A549 (cell line): ENCODE measurements at places on chromosomes 1 and 21.

- no peak for DNase-seq
These were observed at the start of gene CFAP141 for GRCh38 chr1:154206196-154206595. Gene CFAP141, minus strand, starts transcription at chr1:154206333. Its CDS starts 26 bp downstream, at chr1:154206307.

- no peak for DNase-seq
These were observed 1169.2 kb upstream of the B3GALT2 start for GRCh38 chr1:194355488-194356106.

GRCh38 chr1:119141020-119141424 is 569 bp upstream of the WARS2 start:
- no peak for DNase-seq

DNA sequence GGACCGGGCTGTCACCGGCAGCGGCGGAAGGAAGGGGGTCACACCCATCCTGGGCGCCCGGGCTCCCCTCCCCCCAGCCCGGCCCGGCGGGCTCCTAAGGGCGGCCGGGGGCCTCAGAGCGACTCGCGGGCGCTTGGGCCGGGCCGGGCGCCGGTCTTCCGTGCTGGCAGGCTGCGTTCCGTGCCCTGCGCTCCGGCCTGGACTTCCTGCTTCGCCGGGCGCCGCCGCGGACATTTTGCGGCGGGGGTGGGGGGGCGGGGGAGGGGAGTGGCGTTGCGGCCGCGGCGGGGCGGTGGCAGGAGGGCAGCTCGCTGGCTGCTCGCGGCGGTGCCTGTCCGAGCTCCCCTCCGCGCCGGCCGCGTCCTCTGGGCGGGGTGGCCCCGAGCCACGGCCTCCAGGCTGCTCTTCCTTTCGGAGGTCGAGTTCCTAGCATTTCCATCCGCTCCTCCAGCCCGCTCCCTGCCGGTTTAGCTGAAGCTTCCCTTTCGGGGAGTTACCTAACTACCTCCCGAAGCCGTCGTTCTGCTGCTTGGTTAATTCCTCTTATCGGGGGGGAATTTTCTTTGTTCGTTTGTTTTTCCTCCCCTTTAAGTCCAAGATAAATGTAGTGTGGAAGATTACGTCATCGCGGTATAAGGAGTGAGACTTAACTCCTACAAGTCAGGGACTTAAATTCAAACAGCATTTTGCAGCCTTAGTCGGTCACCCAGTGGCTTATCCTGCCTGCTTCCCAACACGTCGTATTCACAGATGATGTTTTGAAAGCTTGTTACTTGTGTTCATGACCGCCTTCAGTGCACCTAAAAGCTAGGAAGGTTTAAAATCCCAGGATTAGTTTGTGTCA is 730 bp downstream of the CDC42 start:
- no peak for DNase-seq

GRCh38 chr1:32341971-32342370 is 5.9 kb upstream of the MARCKSL1 start:
- no peak for DNase-seq

DNA sequence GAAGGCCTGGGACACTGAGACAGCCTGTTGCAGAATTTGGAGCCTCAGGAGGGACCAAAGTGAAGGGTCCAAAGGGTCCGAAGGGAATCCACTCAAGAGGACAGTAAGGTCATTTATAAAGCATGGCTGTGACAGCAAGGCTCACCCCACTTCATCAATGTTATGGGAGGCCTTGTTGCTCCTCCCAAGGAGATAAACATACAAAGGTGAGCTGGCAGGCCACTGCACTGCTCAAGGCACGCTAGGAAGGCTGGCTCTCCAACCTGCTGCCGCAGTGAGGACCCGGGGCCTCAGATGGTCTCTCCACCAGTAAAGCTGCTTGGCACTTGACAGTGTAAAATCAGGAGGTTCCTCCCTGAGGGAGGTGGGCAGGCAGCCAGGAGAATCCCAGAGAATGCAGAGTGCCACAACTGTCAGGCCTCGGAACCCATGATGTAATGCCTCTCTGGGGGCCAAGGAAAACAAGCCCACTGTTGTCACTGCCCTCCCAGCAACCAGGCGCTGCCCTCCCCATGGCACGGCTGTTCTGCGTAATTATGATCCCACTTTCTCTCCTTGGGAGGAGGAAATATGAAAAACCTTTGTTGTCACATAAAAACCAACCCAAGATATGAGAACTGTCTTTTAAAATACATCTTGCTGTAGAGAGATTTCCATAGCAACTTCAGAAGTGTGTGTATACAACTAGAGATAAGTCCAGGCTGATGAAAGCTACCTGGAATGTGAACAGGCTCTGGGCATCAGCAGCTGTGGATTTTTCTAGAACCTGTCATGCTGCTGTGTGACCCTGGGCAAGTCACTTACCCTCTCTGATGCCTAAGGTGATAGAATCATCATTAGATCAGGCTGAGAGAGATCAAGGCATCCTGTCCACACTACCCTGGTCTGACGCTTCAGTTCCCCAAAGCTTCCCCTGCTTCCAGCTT is 102.5 kb downstream of the KCNN3 start:
- DNase-seq = no peak

GRCh38 chr1:168917309-168917708 is 188.3 kb upstream of the DPT start:
- no peak for DNase-seq

- DNase-seq = peak; percentile 16
These were observed 436.7 kb upstream of the TMPRSS15 start for GRCh38 chr21:18840239-18840638.

DNA sequence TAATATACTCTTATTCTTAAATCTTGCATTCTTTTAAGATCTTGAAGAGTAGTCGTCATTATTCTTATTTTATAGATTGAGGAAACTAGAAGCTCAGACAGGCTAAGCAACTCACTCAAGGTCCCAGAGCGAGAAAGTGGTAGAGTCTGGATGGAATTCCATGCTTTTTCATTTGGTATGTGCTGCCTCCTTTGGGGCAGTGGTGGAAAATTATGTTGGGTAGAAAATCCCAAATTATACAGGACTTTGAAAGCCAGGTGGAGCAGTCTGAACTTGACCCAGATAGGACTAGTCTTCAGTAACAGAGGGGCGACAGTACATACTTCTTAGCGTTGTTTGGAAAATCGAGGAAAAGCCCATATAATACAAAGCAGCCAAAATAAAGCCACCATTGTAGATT is 205.6 kb downstream of the ATG4C start:
- DNase-seq = no peak

DNA sequence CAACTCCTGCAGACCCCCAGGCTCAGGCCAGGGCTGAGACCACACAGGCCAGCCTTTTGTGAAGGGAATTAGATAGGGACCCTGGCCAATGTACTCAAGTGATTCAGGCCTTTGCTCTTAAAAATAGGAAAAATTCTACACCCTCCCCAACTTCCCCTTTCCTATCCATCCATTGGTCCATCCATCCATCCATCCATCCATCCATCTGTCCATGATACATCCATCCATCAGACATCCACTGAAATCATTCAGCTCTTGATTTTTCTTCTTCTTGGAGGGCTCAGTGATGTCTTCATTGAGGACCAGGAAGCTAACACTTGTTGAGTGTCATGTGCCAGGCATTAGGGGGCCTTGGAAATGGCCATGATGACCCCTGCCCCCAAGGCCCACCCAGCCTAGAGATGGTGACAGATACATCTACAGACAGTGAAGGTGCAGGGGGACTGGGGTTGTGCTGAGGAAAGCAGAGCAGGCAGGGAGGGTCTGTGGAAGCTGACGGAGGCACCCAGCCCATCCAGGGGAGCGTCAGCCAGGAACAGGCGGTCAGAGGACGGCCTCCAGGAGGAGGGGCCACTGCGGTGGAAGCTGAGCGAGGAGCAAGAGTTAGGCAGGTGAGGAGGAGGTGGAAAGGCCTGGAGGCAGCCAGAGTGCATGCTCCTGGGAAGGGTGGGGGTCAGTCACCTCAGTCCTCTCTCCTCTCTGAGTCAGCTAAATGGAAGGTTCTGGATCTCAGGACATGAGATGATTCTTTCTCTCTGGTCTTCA is 81.9 kb downstream of the EPHB2 start:
- no peak for DNase-seq

- no peak for DNase-seq
These were observed 16.4 kb upstream of the CGN start for GRCh38 chr1:151494741-151495281.

- no peak for DNase-seq
These were observed 958 bp downstream of the LYPLAL1 start for GRCh38 chr1:219174460-219175211.

DNA sequence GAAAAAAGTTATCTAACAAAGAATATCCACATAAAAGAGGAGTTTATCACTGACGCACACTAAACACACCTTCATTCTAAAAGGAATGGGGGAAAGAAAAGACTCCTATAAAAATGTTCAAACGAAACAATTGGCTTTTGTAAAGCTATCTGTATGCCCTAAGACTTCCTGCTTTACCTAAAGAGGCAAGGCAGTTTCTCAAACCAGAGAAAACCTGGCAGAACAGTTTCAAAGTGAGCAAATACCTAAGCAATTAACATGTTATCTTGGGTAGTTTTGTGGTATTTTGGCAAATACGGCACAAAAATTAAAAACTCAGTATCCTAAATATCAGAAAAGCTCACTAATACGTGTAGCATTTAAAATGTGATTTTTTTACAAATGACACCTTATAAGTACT is 1.9 kb downstream of the PUM1 start:
- DNase-seq = no peak

GRCh38 chr1:92587445-92587844 is 100.7 kb upstream of the GFI1 start:
- DNase-seq = no peak

GRCh38 chr1:65009176-65009575 is 42.8 kb upstream of the JAK1 start:
- no peak for DNase-seq

GRCh38 chr1:87759421-87760087 is 430.9 kb downstream of the LMO4 start:
- DNase-seq = no peak

DNA sequence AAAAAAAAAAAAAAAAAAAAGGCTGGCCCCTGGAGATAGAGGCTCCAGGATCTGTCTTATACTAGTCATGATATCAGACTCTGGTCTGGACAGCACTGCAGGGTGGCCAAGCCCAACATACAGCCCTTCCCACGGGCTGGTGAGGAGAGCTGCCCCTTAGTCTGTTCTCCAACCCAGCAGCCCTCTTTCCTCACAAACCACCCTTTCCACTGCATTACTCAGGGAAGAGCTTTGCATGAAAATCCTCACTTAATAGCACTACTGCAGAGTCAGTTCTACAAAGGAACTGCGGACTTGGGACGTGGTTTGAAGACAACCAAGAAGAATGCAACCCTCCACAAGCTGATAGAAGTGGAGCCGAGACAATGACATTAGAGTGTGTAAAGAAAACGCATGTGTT is 5.7 kb downstream of the BCAR3 start:
- no peak for DNase-seq

- DNase-seq = no peak
These were observed 6.2 kb upstream of the ANKRD65 start for GRCh38 chr1:1427106-1427819.

DNA sequence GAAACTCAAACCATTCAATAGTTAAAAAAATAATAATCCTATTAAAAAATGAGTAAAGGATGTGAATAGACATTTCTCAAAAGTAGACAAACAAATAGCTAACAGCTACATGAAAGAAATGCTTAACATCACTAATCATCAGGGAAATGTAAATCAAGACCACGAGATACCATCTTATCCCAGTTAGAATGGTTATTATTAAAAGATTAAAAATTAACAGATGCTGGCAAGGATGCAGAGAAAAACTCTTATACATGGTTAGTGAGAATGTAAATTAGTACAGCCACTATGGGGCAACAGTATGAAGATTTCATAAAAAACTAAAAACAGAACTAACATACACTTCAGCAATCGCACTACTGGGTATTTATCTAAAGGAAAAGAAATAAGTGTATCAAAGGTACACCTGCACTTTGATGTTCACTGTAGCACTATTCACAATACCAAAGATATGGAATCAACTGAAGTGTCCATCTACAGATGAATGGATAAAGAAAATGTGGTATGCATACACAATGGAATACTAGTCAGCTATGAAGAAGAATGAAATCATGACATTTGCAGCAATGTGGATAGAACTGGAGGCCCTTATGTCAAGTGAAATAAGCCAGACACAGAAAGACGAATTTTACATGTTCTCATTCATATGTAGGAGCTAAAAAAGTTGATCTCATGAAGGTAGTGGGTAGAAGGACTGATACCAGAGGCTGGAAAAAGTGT is 117.9 kb downstream of the ACBD6 start:
- DNase-seq = no peak

- no peak for DNase-seq
These were observed 50.4 kb downstream of the SLC16A1 start for GRCh38 chr1:112905395-112906149.

DNA sequence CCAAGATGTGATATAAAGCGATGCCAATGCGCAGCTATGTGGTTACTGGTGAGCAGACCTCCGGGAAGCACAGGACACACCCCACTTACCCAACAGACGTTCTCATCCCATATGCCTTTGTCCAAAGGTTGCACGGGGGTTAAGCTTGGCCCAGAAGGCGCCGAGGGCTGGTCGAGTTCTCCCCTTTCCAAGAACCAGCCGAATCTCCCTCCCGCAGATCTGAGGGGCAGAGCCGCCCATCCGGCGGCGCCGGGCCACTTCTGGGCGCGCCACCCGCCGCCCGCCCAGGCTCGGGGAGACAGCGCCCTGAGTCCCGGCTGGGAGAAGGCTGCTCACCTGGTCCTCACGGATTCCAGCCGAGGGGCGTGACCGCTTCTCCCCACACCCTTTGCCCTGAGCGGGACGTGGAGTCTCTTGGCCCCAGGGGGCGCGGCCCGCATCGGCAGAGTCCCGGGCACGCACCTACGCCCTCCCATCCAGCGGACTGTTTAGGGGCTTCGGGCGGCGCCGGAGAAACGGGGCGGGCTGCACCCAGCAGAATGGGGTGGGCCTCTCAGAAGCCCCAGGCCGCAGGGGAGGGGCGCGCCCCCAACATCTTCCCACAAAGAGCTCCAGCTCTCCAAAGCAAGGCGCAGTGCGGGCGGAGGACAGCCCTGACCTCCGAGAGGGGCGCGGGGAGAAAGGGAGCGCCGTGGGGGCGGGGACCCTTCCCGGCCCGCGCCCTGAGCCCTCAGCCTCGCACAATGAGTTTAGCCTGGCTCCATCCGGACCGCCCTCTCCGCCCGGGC is 615 bp downstream of the GPR161 start:
- DNase-seq = no peak

GRCh38 chr1:226203655-226204054 is 17.1 kb upstream of the ACBD3 start:
- no peak for DNase-seq

DNA sequence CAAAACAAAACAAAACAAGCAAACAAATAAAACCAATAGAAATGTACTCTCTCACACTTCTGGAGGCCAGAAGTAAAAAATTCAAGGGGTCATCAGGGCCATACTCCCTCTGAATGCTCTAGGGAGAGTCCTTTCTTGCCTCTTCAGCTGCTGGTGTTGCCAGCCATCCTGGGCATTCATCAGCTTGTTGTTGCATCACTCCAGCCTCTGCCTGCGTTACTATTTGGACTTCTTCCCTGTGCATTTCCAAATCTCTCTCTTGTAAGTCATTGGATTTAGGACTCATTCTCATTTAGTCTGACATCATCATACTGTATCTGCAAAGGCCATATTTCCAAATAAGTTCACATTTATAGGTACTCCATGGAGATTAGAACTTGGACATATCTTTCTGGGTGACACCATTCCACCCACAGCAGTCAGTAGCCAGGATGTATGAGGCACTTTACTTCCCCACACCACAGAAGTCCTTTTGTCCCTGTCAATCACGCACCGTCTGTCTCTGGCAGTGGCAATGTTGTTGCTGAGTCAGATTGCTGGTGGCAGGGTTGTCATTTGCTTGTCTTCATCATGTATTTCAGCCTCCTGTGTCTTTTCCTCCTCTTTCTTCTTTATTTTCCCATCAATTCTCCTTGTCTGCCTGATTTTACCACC is 151.0 kb upstream of the KCNJ6 start:
- no peak for DNase-seq
